ENCODE measurements at places on chromosomes 1 and 21.

GRCh38 chr1:108841703-108842102, 15.2 kb downstream of the AKNAD1 start:
- DNase-seq: no peak

- DNase-seq: no peak
Observed at GRCh38 chr21:40255518-40256444, 388.5 kb downstream of the PCP4 start.

GRCh38 chr1:17163789-17164666, 40.9 kb upstream of the PADI1 start:
- DNase-seq: no peak

- no peak for DNase-seq
Observed at GRCh38 chr1:216700779-216701178, 22.4 kb downstream of the ESRRG start.

DNA sequence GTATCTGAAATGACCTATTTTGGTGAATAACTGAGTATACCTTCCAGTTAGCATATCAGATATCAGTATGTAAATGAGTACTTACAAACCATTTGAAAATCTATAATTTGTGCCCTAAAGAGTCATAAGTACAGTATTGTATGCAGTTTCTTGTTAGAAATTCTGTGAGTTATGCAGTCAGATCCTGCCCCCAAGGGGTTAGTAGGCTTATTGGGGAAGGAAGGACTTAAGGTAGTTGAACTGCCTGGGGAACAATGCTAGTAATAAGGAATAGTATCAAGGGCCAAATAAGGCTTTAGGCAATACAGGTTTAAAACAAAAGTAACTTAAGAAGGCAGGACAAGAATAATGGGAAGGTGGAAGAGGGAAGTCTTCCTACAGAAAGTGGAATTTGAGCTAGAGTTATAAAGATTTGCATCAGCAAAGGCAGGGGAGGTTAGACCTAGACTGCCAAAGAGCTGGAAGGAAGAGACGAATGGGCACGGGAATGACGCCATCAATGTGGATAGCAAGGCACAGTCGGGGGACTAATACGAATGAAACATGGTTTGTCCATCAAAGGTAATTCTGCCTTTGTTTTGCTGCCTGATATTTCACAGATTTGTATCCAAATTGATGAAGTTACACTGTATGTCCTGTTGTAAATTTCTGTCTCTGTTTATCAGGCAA, 182.9 kb upstream of the DPYD start:
- no peak for DNase-seq

DNA sequence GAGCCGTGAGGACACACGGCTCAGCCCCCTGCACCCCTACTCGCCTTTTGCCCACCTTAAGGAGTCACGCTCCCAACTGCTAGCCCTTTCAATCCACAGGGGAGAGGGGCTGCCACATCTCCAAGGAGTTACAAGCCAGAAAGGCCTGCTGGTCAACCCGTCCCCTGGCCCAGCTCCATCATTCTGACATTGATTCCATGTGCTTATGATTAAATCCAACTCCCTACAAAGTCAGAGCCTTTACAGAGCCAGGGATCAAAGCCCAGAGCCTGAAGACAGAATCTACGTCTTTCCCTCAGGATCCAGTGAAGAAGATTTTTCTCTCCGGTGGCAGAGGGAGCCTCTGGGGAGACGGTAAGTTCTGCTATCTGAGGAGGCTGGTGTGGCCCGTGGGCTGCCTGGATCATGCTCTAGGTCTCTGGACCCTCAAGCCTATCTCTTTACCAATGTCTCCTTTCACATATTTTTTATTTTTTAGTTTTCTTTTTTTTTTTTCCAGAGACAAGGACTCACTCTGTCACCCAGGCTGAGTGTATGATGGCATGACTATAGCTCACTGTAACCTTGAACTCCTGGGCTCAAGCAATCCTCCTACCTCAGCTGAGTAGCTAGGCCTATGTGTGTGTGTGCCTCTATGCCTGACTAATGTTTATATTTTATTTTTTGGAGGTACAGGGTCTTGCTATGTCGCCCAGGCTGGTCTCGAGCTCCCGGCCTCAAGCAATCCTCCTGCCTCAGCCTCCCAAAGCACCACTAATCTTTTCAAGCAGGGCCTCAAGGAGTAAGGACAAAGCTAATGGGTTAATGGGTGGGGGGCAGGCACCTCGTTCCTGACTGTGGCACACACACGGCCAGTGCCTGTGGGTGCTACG, 61.3 kb downstream of the SLC66A1 start:
- no peak for DNase-seq

DNA sequence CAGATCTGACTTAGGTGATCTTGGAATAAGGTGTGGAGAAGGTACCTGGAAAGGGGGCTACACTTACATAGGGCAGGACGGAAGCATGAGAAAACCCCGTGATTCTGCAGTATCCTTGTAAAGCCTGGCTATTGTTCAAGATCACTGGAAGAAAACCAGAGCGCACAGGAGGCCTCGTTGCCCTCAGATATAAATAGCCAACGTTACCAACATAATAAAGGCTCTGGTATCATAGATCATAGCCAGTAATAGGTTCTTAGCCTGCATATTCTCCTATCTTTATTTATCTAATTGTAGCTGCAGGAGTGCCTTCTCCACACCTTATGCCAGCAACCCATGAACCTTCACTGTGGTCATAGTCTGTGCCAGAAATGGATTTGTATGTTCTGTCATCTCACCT, 35.9 kb upstream of the MPZL1 start:
- no peak for DNase-seq

GRCh38 chr1:32464716-32465577, at the start of gene ZBTB8B:
TSS of gene ZBTB8B (plus strand) at chr1:32465072. CDS start at chr1:32470625, 5,553 bp downstream.
- DNase-seq: no peak

DNA sequence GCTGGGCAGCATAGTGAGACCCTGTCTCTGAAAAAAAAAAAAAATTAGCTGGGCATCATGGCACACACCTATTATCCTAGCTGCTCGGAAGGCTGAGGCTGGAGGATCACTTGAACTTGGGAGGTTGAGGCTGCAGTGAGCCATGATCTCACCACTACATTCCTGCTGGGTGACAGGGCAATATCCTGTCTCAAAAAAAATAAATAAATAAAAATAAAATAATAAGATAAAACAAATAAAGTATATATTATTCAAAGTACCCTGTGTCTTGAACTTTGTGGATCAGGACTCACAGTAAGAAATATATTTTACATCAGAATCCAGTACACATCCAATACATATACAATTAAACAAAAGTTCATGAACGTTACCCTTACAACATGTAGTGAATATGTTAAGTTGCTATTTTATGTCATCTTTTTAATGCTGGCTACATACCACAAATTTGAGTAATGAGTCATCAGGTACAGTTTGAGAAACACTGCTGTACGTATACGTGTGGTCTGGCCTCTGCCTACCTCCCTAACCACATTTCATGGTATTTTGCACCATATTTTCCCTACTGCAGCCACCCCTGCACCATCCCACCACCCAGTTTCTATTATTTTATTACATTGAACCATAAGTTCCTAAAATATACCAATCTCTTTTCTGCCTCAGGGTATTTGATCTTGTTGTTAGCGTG, 4.4 kb downstream of the NME7 start:
- DNase-seq: no peak

DNA sequence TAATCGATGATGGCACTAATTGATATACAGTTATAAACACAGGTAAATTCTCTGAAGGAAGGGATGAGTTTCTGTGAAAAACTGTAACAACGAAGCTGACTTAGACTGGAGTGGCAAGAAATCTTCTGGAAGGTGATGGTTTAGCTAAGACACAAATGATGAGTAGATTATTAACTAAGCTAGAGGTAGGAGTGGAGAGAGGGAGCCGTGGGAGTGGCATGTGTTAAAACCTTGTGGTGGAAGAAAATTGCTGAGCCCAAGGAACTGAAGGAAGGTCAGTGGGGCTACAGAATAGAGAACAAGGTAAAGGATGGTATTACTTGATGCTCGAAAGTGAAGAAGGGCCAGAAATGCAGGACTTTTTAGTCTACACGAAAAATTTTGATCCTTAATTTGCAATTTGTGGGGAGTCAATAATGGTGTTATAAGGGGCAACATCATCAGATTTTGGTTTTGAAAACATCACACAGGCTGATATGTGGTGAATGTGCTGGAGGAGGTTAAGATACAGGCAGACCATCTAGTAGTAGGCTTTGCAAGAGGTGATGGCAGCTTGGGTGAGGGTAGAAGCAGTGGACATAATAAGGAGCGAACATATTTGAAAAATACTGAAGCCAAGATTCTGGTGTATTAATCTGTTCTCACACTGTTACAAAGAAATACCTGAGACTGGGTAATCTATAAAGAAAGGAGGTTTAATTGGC, 93.8 kb downstream of the S1PR1 start:
- no peak for DNase-seq

DNA sequence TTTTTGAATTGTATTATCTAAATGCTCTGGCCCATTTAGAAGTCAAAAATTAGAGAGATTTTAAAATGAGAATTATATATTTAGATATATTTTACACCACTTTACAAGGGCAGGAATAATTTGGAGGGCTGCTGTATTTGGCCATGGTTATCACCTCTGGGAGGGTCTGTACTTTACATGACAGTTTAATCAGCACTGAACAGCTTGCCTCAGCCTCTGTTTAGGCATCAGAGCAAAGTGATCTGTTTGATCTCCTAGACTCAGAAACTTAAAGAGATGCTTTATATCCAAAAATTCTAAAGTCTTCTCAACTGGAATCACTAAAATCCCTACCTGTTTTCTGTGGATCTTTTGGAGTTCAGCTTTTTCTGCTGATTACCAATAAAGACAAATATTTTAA, 5.4 kb upstream of the SPTA1 start:
- DNase-seq: no peak

DNA sequence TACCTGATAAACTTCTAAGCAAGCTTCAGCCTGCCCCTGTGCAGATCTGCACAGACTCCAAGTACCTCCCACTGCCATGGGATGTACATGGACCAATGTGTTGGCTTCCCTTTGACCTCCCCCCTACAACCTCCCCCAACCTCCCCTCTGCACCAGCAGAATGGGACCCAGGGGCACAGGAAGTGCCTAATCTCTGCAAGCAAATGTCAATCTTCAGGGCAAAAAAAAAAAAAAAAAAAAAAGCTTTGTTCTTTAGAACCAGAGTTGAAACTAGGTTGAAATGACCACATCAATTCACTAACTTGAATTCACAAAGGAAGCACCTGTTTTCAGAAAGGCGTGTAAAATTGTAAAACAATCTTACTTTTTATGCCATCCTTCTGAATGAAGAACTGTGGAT, 53.9 kb upstream of the TIAM1 start:
- no peak for DNase-seq

GRCh38 chr1:213821175-213821942, 166.4 kb upstream of the PROX1 start:
- no peak for DNase-seq

GRCh38 chr1:89804642-89805237, 16.1 kb upstream of the LRRC8D start:
- peak; percentile 56 for DNase-seq

DNA sequence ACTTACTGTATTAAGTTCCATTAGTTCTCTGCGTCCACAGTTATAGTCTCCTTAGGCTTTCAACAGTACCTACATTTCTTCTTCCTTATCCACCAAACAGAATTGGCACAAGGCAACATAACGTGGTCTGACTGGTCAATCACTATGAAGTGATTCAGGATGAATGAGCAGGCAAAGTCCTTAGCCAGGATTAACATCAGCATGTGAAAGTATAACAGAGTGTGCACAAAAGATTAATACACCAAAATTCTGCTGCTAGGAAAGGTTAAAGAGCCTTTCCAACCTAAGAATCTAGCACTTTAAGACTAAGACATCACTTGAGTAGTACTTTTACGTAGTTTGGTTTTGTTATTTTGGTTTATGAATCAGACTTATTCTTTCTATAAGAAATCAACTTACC, 15.8 kb downstream of the DEPDC1 start:
- DNase-seq: no peak

DNA sequence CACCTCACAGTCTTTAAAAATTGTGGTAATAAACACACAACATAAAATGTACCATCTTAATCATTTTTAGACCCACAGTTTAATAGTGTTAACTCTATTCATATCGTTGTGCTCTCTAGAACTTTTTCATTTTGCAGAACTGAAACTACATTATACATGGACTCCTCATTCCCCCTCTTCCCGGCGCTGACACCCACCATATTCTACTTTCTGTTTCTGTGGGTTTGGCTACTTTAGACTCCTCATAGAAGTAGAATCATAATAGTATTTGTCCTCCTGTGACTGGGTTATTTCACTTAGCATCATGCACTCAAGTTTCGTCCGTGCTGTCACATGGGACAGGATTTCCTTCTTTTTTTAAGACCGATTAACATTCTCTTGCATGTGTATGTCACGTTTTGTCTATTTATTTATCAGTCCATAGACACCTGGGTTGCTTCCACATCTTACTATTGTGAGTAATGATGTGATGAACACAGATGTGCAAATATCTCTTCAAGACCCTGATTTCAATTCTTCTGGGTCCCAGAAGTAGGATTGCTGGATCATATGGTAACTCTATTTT, 62.9 kb upstream of the TMPRSS2 start:
- DNase-seq: no peak

DNA sequence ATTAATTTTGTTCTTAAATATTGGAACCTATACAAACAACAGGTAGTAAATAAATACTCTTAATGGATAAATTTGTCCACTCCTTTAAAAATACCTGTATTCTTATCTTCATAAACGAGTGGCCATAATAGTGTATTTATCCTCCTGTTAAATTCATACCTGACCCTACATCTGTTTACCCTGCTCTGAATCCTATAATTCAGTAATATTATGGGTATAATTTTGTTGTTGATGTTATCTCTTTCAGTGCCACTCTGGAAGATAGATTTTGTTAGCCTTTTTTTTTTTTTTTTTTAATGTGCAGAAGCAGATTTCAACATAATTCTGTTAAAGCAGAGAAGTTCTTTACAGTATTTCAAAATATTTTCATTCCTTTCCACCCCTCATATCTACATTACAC, 1337.9 kb downstream of the PLA2G4A start:
- DNase-seq: no peak

- DNase-seq: no peak
Observed at GRCh38 chr1:206944703-206945102, 1.6 kb downstream of the PIGR start.

DNA sequence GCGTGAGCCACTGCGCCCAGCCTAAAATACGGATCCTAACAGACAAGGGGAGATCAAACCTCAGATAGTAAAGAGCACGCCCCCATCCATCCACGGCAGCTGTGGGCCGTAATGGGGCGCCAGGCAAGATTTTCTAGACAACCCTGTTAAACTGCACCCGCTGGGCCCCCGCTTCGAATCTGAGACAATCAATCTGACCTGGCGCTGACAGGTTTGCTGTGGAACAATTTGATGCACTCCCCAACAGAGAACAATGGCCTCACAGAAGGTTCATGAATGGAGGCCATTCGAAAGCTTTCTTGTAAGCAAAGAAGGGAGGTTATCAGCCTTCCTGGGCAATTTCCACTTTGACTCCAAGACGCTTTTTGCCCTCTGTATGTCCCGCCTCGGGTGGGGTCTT, 30.5 kb downstream of the CLSTN1 start:
- DNase-seq: no peak

GRCh38 chr1:77395051-77395450, 113.2 kb downstream of the AK5 start:
- DNase-seq: no peak

GRCh38 chr1:20530901-20531300, 21.5 kb upstream of the FAM43B start:
- DNase-seq: no peak

- DNase-seq: no peak
Observed at GRCh38 chr1:204619721-204620120, 65.8 kb downstream of the LRRN2 start.
